Ascending aorta (tissue), 2 donors: ENCODE measurements at places on chromosomes 1 and 21.

- H3K27me3 ChIP-seq: no peaks in the 10 kb centered on the region
- H3K36me3 ChIP-seq: no peaks in the 10 kb centered on the region
- peaks cover 3% of the 10 kb centered on the region for H3K4me1 ChIP-seq
- H3K4me3 ChIP-seq: no peak overlapping the region
- peak overlapping the region; percentile 44 for H3K27ac ChIP-seq
Observed at GRCh38 chr1:3035563-3036446, 14.5 kb downstream of the ACTRT2 start.

- peaks cover 29% of the 10 kb centered on the region for H3K4me1 ChIP-seq
- H3K27me3 ChIP-seq: no peaks in the 10 kb centered on the region
- peak overlapping the region; percentile 5 for H3K27ac ChIP-seq
- no peaks in the 10 kb centered on the region for H3K36me3 ChIP-seq
- no peak for DNase-seq
Observed at GRCh38 chr1:61125263-61125662, 42.9 kb downstream of the NFIA start.

- no peaks in the 10 kb centered on the region for H3K36me3 ChIP-seq
- no peaks in the 10 kb centered on the region for H3K27me3 ChIP-seq
- no peaks in the 10 kb centered on the region for H3K4me1 ChIP-seq
- H3K27ac ChIP-seq: no peak overlapping the region
- no peak overlapping the region for H3K4me3 ChIP-seq
- no peak for DNase-seq
Observed at GRCh38 chr1:107739201-107739600, 225.8 kb downstream of the VAV3 start.

DNA sequence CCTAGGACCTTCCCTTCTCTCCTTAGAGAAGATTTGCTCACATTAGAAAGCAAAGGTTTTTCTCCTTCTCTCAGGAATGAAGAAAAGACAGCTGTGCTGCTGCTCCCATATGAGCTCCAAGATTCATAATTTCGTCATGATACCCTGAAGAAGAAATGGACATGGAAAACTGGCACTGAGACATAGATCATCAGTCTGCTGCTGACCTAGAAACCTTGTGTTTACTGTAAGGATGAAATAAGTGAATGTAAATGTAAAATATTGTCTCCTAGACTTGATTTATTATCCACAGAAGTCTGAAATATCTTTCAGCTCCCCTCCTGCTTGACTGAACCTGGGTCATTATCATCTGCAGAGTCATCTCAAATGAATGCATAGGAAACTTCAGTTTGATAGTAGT is 77.9 kb downstream of the ZC3H11B start:
- no peaks in the 10 kb centered on the region for H3K27me3 ChIP-seq
- H3K4me3 ChIP-seq: no peak overlapping the region
- DNase-seq: no peak
- H3K36me3 ChIP-seq: no peaks in the 10 kb centered on the region
- no peaks in the 10 kb centered on the region for H3K4me1 ChIP-seq

GRCh38 chr1:196454792-196455191 is 153.4 kb downstream of the KCNT2 start:
- DNase-seq: no peak
- H3K27me3 ChIP-seq: no peaks in the 10 kb centered on the region
- H3K4me1 ChIP-seq: no peaks in the 10 kb centered on the region
- H3K4me3 ChIP-seq: no peak overlapping the region

DNA sequence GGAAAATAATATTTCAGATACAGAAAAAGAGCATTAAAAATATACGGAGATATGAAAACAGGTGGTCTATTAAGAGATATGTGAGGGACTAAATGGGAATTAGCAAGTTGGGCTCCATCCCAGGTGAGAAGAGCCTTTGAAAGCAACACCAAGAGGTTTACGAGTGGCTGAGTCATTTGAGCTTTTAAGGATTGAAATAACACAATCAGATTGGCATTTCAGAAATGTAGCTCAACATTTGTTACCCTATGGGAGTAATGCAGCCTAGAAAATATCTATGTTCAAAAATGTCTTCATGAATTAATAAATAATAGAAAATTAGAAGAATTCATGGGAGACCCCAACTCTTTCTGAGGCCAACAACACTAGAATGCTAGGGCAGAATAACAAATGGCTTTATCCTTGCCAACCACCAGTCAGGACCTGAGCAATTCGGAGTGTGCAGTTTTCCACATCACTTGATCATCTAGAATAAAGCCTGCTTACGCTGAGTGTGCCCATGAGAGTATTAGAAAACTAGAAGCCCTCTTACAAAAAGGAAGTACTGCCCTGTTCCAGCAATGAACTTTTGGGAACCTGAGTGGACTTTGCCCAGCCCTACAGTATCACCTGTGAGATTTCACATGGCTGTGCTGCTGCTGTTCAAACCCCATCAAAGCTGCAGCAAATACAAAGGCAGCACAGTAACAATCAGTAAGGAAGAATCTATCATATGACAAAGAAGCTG is 538.0 kb upstream of the CAMK1G start:
- H3K27ac ChIP-seq: no peak overlapping the region
- no peaks in the 10 kb centered on the region for H3K4me1 ChIP-seq
- no peaks in the 10 kb centered on the region for H3K27me3 ChIP-seq
- H3K4me3 ChIP-seq: no peak overlapping the region
- no peaks in the 10 kb centered on the region for H3K36me3 ChIP-seq

DNA sequence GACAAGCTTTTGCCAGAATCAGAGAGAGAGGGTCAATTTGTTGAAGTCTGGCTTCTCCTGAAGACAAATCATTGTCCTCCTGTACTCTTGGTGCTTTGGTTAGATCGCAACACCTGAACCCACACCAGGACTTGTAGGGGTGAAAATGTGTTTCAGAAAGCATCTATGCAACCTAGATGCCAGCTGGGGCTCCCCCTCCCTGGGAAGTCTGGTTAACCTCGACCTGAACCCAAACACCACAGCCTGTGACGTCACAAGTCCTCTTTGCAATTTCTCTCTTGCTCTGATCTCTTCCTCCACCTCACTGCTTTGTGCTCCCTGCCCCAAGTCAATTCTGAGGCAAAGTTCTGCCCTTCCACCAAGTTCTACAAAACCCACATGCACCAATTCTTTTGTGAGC is 42.8 kb upstream of the USP24 start:
- H3K36me3 ChIP-seq: no peaks in the 10 kb centered on the region
- no peak for DNase-seq
- H3K4me3 ChIP-seq: no peak overlapping the region
- H3K27me3 ChIP-seq: no peaks in the 10 kb centered on the region

DNA sequence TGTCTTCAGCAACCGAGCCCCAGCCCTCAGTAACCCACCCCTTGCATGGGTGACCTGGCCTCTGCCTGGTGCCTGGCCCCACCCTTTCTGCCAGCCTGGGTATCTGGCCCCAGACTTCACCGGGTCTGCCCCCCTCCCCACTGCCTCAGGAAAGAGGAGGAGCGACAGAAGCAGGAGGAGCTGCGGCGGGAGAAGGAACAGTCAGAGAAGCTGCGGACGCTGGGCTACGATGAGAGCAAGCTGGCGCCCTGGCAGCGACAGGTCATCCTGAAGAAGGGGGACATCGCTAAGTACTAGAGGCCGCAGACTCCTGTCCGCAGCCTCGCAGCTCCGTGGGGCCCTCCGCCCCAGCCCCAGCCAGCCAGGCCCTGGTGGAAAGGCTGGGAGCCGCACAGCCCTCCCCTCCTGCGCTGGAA is 6.1 kb downstream of the TNFRSF25 start:
- DNase-seq: no peak
- no peaks in the 10 kb centered on the region for H3K4me1 ChIP-seq
- no peaks in the 10 kb centered on the region for H3K27me3 ChIP-seq
- peaks cover 19% of the 10 kb centered on the region for H3K36me3 ChIP-seq
- no peak overlapping the region for H3K4me3 ChIP-seq
- no peak overlapping the region for H3K27ac ChIP-seq

DNA sequence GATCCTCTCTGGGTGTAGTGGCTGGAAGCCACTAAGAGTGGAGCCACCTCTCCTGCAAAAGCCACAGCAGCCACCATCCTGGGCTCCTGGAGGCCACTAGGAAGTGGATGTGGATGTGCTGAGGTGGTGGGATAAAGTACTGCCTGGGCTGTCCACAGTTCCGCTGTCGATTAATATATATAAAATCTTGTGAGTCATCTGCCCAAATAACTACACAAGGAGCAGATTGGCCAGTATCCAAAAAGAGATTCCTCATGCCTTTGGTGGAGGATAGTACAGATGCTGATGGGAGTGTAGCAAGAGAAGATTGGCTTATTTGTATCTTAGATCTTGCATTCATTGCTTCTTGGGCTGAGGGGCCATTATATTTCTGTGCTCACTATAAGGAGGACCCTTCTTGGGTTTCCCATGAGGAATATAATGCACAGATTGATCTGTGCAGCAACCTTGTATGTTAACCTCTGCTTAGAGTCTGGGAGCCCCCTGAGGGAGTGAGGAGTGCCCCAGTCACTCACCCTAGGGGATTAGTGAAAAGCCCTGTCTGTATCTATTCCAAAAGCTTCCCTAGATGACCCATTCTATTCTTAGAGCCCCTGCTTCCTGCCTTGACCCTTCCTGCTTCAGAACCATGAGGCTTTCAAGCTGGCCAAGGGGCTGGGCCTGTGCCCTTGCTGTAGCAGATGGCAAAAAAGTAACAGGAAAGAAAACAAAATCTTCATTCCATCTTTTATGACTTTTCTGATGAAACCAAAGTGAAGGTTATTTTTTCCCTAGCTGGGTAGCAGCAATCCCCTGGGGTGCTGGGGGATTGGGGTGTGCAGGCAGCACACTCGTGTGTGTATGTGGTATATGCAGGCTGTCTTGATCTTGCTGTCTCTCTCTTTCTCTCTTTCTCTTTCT is 31.7 kb downstream of the RCSD1 start:
- peak overlapping the region; percentile 33 for H3K27ac ChIP-seq
- no peak overlapping the region for H3K4me3 ChIP-seq
- H3K27me3 ChIP-seq: no peaks in the 10 kb centered on the region
- no peaks in the 10 kb centered on the region for H3K36me3 ChIP-seq

DNA sequence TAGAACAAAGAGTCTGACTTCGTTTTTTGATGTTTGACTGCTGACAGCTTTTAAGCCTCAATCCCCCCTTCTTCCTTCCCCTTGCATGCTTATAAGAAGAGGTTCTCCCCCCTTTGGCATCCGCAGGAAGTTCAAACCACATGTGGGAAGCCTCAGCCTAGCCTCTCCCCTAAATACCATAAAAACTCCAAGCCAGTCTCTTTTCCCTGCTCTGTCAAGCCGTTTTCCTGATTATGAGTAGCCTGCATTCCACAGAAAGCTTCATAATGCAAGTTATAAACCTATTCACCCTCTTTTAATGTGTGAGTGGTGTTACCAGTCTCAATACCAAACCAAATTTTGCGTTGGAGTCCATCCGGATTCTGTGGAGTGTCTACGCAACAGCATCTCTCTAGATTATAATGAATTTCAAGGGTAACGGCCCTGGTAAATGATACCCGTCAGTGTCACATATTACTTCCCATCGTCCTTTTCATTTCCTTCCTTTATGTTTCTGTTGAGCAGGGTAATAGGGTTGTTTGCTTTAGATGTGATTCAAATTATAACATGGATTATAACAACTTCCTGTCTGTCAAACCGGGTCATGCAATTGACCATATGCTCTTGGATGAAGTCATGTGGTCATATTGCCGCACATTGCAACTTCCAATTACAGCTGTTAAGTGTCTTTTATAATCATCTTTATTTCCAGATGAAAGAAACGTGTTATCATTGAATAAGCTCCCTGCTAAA is 717.5 kb downstream of the RWDD3 start:
- no peak for DNase-seq
- H3K27me3 ChIP-seq: no peaks in the 10 kb centered on the region
- H3K4me1 ChIP-seq: no peaks in the 10 kb centered on the region

DNA sequence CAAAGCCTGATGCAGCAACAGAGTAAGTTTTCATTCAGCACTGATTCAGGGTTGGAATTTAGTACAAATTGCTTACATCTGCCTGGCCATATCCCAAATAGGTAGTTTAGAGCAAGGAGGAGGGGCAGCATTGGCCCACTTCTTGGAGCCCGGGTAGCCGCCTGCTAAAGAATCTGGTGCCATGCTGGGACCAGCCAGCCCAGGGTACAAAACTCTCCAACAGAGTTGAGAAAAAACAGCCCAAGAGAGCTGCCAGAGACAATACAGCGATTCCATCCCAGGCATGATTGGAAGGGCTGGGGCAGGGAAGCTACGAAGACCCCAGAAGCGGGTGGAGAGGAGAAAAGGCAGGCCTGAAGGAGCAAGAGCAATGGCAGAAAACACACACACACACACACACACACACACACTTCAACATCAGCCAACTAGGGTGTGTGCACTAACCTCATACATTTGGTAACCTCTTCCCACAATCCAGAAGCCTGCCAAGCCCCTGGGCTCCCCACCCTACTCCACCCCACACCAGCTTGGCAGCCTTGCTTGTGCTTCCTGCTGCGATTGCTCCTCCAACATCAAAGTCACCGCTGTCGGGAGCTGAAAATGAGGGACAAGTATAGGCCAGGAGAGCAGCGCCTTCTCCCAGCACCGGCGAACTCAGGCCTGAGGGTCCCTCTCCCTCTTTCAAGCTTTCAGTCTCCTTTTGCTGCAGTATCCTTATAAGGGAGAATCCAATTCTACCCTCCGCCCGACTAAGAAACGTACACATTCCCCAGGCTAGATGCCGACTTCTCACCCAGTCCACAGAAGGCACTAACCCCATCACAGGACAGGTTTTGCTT is 1.2 kb downstream of the PIK3C2B start:
- no peaks in the 10 kb centered on the region for H3K27me3 ChIP-seq
- DNase-seq: no peak
- H3K27ac ChIP-seq: peak overlapping the region; percentile 90
- peak overlapping the region; percentile 93 for H3K4me3 ChIP-seq
- H3K36me3 ChIP-seq: no peaks in the 10 kb centered on the region

DNA sequence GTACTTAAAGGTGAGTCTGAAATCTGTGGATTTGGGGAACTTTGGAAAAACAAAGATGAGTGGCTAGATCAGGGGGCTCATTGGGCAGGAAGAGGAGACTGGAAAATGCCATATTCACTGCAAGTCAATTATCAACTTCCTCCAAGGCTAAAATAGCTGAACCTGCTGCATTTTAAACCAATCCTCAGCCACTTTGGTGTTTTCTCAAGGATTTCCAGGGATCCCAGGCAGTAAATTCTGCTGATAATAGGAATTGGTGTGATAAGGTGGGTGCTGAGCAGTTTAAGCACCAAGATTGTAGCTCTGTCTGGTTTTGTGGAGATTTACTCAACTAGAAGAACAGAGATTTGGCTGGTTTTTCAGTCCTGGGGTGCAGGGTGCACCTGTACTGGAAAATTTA is 153.9 kb upstream of the CAMK1G start:
- H3K27ac ChIP-seq: no peak overlapping the region
- H3K4me1 ChIP-seq: no peaks in the 10 kb centered on the region
- DNase-seq: peak; percentile 5
- no peaks in the 10 kb centered on the region for H3K36me3 ChIP-seq
- no peak overlapping the region for H3K4me3 ChIP-seq

GRCh38 chr1:215055281-215055935 is 27.1 kb upstream of the KCNK2 start:
- H3K27me3 ChIP-seq: no peaks in the 10 kb centered on the region
- no peaks in the 10 kb centered on the region for H3K36me3 ChIP-seq
- no peak overlapping the region for H3K27ac ChIP-seq
- no peak for DNase-seq

GRCh38 chr1:214003233-214003632 is 15.5 kb downstream of the PROX1 start:
- H3K27ac ChIP-seq: no peak overlapping the region
- H3K4me3 ChIP-seq: no peak overlapping the region
- H3K4me1 ChIP-seq: no peaks in the 10 kb centered on the region
